ENCODE measurements at places on chromosomes 13 and 19.

GRCh38 chr13:48431987-48432615 is 19.2 kb upstream of the LPAR6 start:
- DNase-seq = no peak

DNA sequence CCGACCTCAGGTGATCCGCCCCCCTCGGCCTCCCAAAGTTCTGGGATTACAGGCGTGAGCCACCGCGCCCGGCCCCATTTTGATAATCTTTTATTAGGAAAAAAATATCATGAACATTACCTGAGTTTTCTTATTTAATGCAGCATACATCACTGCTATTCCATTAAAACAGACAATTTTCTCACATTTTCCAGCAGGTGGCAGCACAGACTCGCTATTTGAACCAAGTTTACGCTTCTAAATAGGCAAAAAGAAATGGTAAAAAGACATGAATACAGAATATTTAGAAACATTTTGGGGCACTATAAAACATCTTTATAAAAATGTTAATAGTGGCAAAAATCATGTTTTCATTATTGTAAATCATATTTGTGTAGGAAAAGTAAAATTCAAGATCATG is 903.1 kb downstream of the SLITRK6 start:
- DNase-seq = peak; percentile 5

DNA sequence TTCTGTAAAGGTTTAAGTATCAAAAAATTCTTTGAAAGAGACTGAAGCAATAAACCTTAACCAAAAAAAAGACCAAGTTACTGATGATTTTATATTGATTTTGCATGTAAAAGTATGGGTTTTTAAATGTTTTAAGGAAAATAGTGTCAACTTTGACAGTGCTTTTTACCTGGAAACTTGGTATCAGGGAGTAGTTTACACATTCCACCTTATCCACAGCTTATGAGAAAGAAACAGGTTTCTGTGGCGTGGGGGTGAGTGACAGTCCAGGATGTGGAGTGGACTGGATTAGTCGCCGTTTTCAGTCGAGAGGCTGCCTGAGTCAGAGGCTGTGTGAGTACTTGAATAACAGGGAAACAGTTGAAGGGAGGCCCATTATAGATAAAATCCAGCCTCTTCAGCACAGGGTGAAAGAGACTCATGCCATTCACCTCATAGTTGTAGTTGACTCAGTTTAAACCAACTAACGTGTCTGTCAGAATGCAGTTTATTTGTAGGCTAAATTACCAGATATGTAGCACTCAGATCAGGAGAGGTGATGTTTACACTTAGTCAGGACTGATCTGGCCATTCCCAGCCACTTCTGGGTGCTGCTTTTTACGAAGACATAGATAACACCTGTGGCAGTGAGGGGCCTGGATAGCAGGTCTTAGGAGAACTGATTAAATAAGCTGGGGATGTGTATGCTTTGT is 595 bp upstream of the GPR183 start:
- DNase-seq = no peak

DNA sequence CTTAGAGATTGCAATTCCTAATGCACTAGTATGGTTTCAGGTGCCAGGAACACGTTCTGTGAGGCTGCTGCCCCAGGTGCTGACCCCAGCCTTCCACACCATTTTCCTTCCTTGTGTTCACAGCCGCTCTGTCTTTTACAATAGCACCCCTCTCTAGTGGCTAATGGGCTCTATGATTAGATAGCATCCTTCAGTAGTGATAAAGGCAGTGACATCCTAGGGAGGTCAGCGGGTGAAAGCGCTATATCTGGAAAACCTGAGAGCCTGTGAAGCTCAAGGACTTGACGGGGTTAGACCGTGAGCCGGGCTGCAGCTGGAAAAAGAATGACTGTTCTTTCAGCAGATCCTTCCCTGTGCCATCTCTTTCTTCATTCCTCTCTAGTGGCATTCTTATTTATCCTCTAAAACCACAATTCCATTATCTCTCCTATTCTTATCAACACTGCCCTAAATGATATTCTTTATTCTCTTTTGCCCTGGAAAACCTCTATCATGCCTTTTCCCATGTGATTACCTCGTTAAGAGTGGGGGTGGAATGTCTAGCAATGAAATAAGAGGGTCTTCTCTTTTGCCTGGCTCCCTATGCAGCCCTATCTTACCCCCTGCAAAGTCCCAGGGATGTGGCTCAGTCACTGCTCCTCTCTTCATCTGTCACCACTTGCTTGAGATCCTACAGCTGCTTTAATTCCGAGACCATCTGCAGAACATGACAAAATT is 21.8 kb downstream of the ALOX5AP start:
- DNase-seq = no peak

DNA sequence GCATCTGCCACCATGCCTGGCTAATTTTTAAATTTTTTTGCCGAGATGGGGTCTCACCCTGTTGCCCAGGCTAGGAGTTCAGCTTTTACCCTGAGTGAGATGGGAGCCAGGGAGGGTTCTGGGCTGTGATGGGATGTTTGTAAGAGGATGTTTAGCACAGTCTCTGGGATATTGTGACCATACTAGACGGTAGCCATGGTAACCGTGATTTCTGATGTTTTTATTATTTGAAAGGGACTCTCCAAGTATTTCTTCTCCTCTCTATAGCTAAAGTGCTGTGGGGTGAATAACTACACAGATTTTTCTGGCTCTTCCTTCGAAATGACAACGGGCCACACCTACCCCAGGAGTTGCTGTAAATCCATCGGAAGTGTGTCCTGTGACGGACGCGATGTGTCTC is 10.4 kb downstream of the TSPAN16 start:
- DNase-seq = no peak
